Lung microvascular endothelial cell (primary cell): ENCODE measurements at places on chromosomes 13 and 19. TPM values are rescaled to one million over a fixed set of nuclear protein-coding genes. Genes with fewer than 3 reads are reported as not detected.

DNA sequence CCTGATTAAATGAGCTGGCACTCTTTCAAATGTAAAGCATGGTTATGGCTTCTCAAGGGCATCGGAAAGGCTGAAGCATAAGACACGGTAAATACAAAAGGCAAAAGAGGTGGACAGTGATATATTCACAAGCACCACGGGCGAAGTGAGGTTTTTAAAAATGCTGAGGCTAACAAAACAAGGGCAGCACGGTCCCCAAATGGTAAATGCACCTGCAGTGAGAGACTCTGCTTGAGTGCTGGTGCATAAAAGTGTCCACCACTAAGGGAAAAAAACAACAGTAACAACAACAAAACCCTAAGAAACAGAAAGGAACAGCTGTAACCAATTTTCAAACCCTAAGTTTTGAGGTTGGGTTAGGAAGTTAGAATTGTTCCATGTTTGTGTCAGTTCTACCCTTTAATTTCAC lies 234.9 kb downstream of the PCDH9 start:
- no peak for DNase-seq

DNA sequence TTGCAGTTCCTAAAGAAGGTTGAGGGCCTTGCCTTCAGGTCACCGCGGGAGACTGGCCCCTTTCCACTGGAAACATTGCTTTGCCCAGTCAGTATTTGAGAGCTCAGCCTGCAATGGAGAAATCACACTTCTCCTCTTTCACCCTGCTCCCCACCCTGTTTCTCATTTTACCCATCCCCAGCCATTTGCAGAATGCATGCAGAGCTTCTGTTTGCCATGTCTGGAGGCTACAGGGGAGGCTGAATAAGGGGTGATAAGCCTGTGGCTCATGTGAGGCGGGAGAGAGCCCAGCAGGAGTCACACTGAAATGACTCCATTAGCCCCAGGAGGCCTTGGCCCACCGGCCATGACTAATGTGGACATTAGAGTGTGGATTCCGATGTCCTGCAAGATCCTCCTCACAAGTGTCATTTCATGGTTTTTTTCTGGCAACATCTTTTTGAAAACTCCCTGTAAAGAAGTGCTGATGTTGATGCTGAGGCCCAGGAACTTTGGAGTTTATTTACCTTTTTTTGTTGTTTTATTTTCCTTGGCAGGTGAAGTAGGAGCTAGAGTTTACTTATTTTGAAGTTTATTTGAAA lies 6.3 kb downstream of the SPINT2 start:
- no peak for DNase-seq

- peak; percentile 29 for DNase-seq
Observed at GRCh38 chr19:45999653-46000121, 4.4 kb downstream of the CCDC61 start.

- DNase-seq = no peak
Observed at GRCh38 chr19:46426035-46426505, 2.7 kb downstream of the PNMA8C start.

DNA sequence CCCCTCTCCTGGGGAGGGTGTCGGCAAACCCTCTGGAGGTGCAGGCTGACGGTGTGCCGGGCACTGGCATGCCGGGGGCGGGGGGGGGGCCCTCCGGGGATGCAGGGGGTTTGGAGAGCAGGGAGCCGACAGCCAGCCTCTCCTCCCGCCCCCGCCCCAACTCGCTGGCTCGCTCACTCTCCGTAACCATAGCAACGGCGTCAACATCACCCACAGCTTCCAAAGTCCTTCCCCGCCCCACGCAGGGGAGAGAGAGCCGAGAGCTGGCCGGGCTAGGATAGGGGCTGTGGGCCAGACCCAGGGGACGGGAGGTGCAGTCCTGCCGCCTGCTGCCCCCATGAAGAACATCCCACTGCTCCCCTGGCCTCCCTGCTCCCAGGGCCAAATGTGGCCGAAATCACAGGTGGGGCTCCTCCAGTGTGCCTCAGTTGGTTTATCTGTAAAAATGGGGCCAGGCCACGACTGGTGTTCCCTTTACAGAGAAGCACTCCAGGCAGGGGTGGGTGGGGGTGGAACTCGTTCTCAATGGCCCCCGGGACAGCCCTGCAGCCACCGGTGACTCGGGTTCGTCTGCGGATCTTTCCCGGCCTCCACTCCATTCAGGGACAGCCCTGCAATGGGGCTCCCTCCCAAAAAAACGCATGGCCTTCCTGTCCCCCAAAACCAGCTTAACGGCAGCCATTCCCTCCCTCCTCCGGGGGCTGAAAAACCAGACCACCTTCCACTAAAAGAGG lies 3.2 kb downstream of the KLF16 start:
- DNase-seq = peak; percentile 82

DNA sequence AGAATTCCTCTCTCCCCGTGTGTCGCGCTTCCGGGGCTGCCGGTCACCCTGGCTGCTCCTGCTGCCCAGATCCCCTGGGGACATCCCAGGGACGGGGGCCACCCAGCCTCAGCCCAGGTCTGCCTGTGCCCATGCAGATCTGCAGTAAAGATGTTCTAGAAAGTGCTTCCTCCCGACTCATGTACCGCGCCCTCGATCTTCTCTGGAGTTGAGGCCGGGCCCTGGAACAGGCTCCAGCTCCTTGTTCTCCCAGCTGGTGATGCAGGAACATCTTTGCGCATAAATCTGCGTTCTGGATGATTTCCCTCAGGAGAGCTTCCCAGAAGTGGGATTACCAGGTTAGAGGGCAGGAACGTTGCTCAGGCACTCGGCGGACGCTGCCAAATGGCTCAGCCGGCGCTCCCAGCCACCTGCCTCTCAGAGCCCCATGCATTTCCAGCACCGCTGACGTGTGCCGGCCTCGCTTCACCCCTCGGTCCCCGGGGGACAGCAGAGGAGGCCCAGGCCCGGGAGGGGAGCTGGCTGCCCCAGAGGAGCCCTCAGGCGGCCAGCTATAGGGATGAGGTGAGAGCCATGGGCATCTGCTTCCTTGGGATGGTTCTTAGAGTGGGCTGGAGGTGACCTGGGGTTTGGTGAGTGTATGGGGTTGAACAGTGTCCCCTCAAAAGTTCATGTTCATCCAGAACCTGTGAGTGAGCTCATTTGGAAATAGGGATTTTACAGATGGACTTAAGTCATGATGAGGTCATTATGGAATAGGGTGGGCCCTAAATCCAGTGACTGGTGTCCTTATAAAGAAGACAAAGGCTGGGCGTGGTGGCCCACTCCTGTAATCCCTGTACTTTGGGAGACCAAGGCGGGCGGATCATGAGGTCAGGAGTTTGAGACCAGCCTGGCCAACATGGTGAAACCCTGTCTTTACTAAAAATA lies 42.6 kb downstream of the CRTC1 start:
- DNase-seq = no peak

- no peak for DNase-seq
Observed at GRCh38 chr19:33718651-33719254, 77.9 kb upstream of the KCTD15 start.

Gene ELSPBP1
- not detected in 2 replicates for total RNA-seq

DNA sequence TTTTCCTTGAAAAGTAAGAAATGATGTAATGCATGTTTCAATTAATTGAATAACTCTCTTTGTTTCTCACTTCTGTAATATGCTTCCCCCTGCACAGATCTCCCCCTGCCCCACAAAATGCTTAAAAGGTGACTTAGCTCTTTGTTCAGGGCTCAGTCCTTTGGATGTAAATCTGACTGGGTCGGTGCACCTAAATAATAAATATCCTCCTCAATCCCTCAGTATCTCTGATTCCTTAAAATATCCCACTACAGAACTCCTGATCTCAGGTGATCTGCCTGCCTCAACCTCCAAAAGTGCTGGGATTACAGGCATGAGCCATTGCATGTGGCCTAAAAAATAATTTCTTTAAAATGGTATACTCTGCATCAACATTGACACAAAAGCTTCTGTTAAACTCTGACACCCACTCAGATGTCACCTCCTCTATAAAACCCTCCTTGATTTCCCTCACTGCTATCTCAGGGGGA lies 107.0 kb downstream of the ZNF429 start:
- DNase-seq = no peak

- DNase-seq = no peak
Observed at GRCh38 chr13:110635405-110636002, 20.2 kb downstream of the NAXD start.

Gene ZNF682
- total RNA-seq = 1.1 and 4.0 TPM in 2 replicates

DNA sequence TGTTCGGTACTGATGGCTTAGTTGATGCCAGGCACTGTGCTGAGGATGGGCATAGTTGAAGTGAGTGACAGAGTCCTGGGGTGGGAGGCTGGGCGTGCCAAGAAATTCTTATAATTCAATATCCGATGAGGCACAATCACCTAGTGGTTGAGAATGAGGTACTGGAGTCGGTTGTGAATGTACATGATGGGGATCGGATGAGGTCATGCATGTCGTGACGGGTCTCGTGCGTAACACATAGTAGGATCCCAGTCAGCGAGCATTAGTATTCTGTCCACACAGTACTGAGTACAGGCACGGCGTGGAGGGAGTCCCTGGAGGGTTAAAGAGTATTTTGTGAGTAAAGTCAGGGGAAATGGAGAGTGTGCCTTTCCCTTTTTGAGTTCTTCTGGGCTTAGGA lies 2.8 kb downstream of the SAFB start:
- no peak for DNase-seq

DNA sequence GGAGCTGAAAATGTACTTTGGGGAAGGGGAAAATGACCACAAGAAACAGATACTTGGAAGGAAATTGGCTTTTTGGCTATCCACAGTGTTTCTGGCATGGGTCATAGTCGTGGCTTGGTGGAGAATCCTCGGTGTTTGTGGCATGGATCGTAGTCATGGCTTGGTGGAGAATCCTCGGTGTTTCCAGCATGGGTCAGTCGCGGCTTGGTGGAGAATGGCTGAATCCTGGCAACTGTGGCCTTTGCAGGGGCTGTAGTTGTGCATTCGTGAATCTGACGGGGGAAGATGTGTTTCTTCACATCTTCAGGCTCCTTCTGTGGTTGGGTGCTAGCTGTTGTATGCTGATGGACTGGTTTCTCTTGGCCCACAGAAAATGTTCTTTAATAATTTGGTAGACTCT lies 61.7 kb upstream of the MCF2L start:
- no peak for DNase-seq

DNA sequence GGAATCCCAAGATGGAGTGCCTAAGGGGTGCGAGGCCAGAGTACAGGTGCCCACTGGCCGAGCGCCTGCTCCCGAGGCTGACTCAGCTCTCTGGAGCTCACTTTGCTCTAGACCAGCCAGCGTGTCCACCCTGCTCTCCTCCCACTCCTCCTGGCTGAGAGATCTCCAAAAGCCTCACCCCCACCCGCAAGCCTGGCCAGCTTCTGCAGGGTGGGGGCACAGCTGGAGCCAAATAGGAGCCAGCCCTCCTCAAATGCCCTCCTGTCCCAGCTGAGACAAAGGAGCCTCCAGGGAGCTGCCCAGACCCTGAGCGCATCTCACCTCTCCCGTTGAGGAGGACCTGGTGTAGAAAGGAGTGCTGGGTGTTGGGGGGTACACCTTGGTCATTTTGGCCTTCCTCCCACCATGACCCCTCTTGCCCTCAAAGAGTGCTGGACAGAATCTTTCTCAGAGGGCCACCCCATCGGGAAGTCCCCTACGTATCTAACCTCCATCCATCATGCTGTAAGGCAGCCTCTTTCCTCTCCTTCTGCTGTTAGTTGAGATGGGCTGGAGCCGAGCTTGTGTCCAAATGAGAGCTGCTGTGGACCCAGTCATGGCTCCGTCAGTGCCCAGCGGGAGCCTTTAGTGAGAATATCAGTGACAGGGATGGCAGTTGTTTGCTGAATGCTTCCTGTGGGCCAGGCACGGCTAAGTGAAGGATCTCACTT lies 123.9 kb upstream of the VSTM2B start:
- no peak for DNase-seq

DNA sequence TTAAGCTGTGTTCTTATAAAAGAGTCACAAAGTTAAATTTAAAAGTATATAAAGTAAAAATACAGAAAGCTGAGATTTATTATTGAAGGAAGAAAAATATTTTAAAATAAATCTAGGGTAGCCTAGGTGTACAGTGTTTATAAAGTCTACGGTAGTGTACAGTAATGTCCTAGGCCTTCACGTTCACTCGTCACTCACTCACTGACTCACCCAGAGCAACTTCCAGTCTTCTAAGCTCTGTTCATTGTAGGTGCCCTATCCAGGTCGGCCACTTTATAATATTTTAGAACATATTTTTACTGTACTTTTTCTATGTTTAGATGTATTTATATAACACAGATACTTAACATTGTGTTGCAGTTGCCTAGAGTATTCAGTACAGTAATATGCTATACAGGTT lies 47.4 kb downstream of the NDFIP2 start:
- peak; percentile 18 for DNase-seq

- DNase-seq = no peak
Observed at GRCh38 chr19:32748497-32748896, 28.9 kb downstream of the TDRD12 start.

Gene GGACT
- 2.6 and 3.9 TPM in 2 replicates for total RNA-seq

DNA sequence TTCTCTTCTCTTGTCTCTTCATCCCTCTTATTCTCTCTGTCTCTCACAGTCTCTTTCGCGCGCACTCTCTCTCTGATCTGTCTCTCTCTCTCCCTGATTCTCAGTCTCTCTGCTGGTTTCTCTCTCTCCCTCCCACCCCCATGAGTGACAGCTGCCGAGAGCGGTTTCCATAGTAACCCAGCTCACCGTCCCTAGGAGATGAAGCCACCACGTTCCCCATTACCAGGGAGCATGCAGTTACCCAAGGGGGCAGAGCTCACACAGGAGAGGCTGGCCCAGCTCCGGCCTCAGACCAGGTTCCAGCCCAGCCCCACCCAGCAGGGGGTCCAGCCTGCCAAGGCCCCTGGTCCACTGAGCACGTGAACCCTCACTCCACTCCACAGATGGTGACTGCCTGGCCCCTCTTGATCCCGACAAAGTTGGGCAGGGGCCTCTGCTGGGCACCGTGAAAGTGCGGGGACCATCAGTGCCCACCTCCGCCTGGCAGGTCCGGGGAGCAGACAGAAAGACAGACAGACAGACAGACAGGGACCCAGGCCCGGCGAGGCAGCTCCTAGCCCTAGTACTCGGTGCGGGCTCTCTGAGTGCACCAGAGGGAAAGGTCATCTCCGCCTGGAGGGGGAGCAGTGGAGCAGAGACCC lies 50.6 kb downstream of the CELF5 start:
- peak; percentile 13 for DNase-seq

GRCh38 chr19:45472563-45473366 lies 5.0 kb downstream of the FOSB start:
- no peak for DNase-seq

Gene APOC4
- total RNA-seq = not detected in 2 replicates

DNA sequence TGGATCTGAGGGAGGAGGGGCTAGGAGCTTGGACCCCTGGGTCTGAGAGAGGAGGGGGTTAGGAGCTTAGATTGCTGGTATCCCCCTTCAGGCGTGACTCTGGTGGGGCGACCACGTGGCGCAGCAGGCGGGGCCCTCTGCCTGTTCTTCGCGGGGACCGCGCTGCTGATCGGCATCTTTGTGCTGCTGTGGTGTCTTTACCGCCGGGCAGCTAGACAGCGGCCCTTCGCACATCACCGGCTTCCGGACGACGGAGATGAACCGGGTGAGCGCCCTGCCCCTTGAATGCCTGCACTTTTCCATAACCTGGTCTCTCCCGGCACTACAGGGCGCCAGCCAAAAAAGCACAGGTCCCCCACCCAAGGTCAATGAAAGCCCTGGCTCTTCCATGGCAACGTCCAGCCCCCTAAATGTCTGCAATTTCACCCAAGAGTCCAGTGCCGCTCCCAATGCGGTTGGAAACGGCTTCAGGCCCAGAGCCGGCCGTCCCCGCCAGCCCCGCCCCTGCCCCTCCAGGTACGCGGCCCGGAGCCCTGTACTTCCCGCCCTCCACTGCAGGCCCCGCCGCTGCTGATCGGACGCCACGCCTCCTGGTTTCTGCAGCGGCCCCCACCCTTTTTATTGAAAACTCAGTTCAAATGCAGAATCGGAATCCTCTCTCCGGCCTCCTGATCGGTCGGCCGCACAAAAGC lies 2.8 kb downstream of the GFY start:
- no peak for DNase-seq

- no peak for DNase-seq
Observed at GRCh38 chr19:49549045-49549444, 21.2 kb downstream of the RCN3 start.

Gene ZNF112
- total RNA-seq = 5.0 and 6.0 TPM in 2 replicates
